ENCODE measurements at places on chromosomes 4 and X. TPM values are rescaled to one million over a fixed set of nuclear protein-coding genes. Genes with fewer than 3 reads are reported as not detected.

DNA sequence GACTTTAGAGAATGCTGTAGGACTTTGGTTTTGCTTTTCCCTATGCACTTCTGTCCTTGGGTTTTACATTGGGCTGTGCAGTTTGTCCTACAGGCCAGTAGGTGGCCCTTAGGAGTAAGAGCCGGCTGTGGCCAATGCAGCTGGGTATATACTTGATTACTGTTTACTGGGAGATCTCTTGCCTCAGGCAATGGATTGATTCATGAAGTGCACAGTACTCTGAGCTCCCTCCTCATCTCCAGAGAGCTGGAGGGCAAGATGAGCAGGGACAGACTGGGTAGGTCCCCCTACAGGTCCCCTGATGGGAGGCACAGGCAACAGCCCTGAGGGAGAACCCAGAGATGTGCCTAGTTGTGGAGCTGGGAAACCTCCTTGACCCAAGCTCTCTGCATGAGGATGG is 103.8 kb upstream of the QRFPR start:
- H3K36me3 ChIP-seq = no peaks in the 10 kb centered on the region
- no peak overlapping the region for H3K4me3 ChIP-seq
- H3K4me1 ChIP-seq = no peaks in the 10 kb centered on the region
- no peaks in the 10 kb centered on the region for H3K27me3 ChIP-seq

GAB3 gene
- 1.0 TPM for total RNA-seq

DNA sequence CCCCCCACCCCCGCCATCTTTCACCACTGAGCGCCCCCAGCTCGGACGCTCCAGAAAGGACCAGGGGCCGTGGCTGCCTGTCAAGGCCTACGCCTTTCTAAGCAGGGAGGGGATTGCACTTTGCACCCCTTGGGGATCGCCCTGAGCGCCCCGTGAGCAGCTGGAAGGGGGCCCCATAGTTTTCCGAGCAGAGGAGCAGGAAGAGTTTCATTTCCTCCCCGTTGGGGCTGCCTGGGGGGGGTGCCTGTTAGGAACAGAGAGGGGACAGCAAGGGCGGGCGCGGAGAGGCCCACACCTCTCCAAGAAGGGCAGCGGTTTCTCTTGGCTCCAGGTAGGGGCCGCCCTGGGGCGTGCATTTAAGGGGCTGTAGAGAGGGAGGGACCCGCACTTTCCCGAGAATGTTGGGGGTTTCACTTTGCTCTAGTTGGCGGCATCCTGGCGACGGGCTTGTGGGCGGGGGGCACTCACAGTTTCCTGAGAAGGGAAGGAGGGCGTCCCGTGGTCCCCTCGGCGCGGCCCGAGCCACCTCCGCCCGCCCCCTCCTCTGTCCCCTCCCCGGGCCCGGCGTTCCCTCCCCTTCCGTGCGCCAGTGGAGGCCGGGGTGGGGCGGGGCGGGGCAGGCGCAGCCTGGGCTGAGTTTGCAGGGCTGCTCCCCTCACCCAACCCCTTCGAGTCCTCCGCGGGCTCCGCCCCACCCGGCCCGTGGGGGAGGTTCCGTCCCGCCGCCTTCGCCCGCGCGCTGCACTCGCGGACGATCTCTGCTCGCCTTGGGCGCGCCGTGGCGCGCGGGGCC is 82.3 kb upstream of the CD99 start:
- peaks cover 25% of the 10 kb centered on the region for H3K36me3 ChIP-seq
- peak overlapping the region; percentile 90 for H3K27ac ChIP-seq
- H3K4me3 ChIP-seq = peak overlapping the region; percentile 88
- H3K27me3 ChIP-seq = no peaks in the 10 kb centered on the region
- H3K4me1 ChIP-seq = peaks cover 30% of the 10 kb centered on the region

MSMO1 gene
- total RNA-seq = 86.8 TPM

- no peak for DNase-seq
- H3K4me1 ChIP-seq = no peaks in the 10 kb centered on the region
- no peak overlapping the region for H3K4me3 ChIP-seq
- H3K36me3 ChIP-seq = peaks cover 37% of the 10 kb centered on the region
- no peak overlapping the region for H3K27ac ChIP-seq
- no peaks in the 10 kb centered on the region for H3K27me3 ChIP-seq
These were observed 84.3 kb upstream of the PGRMC2 start for GRCh38 chr4:128371876-128372275.

- no peak overlapping the region for H3K27ac ChIP-seq
- no peak for DNase-seq
- no peak overlapping the region for H3K4me3 ChIP-seq
- H3K36me3 ChIP-seq = peaks cover 5% of the 10 kb centered on the region
- no peaks in the 10 kb centered on the region for H3K27me3 ChIP-seq
- peaks cover 6% of the 10 kb centered on the region for H3K4me1 ChIP-seq
These were observed 121.6 kb upstream of the FAT1 start for GRCh38 chr4:186845137-186845842.

- DNase-seq = no peak
- no peak overlapping the region for H3K4me3 ChIP-seq
- H3K27me3 ChIP-seq = no peaks in the 10 kb centered on the region
These were observed 35.7 kb downstream of the APOO start for GRCh38 chrX:23871905-23872546.

TLR10 gene
- 0.30 TPM for total RNA-seq

GRCh38 chr4:41658163-41658562 is 90.4 kb downstream of the PHOX2B start:
- H3K4me1 ChIP-seq = peaks cover 9% of the 10 kb centered on the region
- H3K27me3 ChIP-seq = no peaks in the 10 kb centered on the region
- H3K4me3 ChIP-seq = no peak overlapping the region
- DNase-seq = no peak
- no peak overlapping the region for H3K27ac ChIP-seq
- no peaks in the 10 kb centered on the region for H3K36me3 ChIP-seq

- no peaks in the 10 kb centered on the region for H3K36me3 ChIP-seq
- peaks cover 21% of the 10 kb centered on the region for H3K4me1 ChIP-seq
- H3K27me3 ChIP-seq = no peaks in the 10 kb centered on the region
- no peak overlapping the region for H3K4me3 ChIP-seq
- DNase-seq = no peak
These were observed 491.1 kb downstream of the PACRGL start for GRCh38 chr4:21191317-21191716.

GRCh38 chr4:148056879-148057278 is 325.0 kb downstream of the ARHGAP10 start:
- peak; percentile 47 for DNase-seq
- H3K36me3 ChIP-seq = no peaks in the 10 kb centered on the region
- no peaks in the 10 kb centered on the region for H3K27me3 ChIP-seq
- no peak overlapping the region for H3K27ac ChIP-seq
- no peak overlapping the region for H3K4me3 ChIP-seq

DNA sequence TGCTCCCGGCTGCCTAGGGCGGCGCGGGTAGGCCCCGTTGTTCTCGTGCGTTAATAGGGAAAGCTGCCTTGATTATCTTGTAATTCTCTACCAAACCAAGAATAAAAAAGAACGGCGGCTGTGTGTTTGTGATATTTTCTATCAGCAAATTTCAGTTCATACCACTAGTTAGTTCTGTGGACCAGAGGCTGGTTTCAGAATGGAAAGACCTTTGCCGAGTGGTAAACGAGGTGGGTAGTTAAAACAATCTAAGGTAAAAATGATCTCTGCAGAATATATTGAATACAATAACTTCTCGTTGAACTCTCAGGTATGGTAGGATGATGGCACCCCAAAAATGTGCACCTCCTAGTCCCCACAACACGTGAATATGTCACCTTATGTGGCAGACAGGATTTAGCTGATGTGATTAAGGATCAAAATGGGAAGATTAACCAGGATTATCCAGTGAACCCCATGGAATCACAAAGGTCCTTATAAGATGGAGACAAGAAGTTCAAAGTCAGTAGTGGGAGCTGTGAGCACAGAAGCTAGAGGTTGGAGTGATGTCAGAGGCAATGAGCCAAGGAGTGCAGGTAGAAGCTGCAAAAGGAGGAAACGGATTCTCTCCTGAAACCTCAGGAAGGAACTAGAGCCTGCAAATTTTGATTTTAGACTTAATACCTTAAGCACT is 574 bp upstream of the CFAP97 start:
- peaks cover 36% of the 10 kb centered on the region for H3K4me1 ChIP-seq
- H3K4me3 ChIP-seq = peak overlapping the region; percentile 62
- peaks cover 43% of the 10 kb centered on the region for H3K27me3 ChIP-seq
- no peak overlapping the region for H3K27ac ChIP-seq

C4orf36 gene
- total RNA-seq = 0.73 TPM

DNA sequence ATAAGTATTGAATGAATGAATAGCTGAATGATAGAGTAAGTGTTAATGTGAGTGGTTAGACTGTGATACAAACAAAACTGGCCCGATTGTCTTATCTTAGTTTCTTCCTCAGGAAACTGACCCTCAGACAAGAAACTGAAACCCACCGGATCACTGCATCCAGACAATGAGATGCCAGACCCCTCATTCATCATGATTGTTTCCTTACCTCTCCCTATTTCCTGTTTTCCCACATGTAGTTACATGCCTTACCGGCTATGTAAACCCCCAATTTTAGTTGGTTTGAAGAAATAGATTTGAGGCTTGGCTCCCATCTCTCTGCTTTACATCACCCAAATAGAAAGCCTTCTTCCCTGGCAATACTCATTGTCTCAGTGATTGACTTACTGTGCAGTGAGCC is 218.9 kb upstream of the PPP1R2C start:
- DNase-seq = no peak
- H3K4me1 ChIP-seq = peaks cover 24% of the 10 kb centered on the region
- H3K27ac ChIP-seq = no peak overlapping the region

RPS6KA3 gene
- 14.6 TPM for total RNA-seq

GLRA3 gene
- total RNA-seq = 0.11 TPM

DNA sequence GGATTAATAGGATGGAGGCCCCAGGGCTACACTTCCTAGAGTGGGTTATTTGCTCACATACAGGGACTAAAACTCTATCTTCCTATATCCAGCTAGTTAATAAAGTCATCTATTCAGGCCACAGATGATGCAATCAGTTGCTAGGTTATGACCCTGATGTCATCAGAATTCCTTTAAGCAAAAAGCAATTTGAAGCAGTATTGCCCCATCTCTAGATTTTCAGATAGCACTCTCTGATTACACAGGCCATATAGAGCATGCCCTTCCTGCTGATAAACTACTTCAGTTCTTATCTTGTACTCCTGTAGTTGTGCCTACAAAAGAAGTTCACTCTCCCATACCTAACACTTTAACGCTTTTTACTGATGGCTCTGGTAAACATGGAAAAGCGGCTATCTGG is 84.8 kb downstream of the TMEM144 start:
- H3K27ac ChIP-seq = no peak overlapping the region
- no peaks in the 10 kb centered on the region for H3K4me1 ChIP-seq
- H3K4me3 ChIP-seq = no peak overlapping the region
- no peaks in the 10 kb centered on the region for H3K27me3 ChIP-seq
- DNase-seq = no peak

DNA sequence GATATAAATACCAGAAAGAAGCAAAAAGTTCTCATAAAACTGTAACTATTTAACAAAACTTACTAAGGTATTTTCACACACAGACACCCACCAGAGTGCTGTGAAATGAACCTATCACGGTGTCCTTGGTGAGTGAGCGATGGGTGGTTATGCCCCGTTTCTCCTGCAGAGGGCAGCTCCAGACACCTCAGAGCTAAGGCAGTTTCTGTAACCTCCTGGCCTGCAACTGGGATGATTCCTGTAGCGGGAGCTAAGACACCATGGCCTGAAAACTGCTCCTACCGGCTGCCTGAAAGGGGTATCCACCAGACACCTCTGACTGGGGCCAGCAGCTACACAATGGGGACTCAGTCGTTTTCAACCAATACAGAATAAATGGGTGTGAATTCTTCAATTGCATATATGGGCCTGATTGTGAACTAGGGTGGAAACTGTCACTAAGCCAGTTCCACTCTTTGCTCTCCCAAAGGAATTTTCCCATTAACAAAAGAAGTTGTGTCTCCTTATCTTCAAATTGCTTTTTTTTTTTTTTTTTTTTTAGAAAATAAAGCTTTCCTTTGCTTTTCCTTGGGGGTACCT is 2375.8 kb upstream of the TENM3 start:
- no peaks in the 10 kb centered on the region for H3K27me3 ChIP-seq
- H3K4me3 ChIP-seq = no peak overlapping the region
- peak; percentile 89 for DNase-seq
- no peaks in the 10 kb centered on the region for H3K4me1 ChIP-seq
- H3K27ac ChIP-seq = no peak overlapping the region
- H3K36me3 ChIP-seq = no peaks in the 10 kb centered on the region

CLDN34 gene
- total RNA-seq = 0.52 TPM

DNA sequence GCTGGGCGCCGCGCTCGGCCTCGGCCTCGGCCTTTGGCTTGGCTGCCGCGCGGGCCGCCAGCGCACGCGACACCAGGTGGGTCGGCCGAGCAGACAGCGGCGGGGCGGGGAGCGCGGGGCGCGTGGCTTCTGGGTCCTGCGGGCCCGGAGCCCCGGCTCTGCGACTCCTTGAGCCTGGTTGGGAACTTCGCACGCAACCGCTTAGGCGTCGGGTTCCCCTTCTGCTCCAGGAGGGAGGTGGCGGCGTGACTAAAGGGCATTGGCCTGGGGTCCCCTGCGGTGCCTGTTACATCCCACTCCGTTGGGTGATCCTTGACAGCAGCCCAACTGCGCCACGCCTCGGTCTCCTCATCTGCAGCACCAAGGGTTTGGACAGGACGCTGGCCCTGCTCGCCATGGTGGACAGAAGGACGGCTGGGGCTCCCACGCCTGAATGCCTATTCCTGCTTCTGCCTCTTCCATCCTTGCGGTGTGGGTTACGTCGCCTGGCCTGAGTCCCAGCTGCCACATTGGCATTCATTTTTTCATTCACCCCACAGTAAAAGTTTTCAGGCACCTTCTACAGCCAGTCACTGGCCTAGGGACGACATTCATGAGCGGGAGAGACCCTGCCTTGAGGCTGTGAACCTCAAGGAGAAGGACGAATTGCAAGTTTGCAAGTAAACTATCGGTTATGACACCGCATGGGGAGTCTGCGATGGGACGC is 631 bp downstream of the EVC start:
- H3K4me1 ChIP-seq = peaks cover 19% of the 10 kb centered on the region
- no peak overlapping the region for H3K27ac ChIP-seq
- H3K4me3 ChIP-seq = peak overlapping the region; percentile 72
- peaks cover 13% of the 10 kb centered on the region for H3K36me3 ChIP-seq
- DNase-seq = peak; percentile 49

- H3K4me1 ChIP-seq = peaks cover 3% of the 10 kb centered on the region
- H3K36me3 ChIP-seq = no peaks in the 10 kb centered on the region
- H3K27ac ChIP-seq = no peak overlapping the region
- DNase-seq = no peak
These were observed 786 bp upstream of the MAGEH1 start for GRCh38 chrX:55451141-55451540.

DNA sequence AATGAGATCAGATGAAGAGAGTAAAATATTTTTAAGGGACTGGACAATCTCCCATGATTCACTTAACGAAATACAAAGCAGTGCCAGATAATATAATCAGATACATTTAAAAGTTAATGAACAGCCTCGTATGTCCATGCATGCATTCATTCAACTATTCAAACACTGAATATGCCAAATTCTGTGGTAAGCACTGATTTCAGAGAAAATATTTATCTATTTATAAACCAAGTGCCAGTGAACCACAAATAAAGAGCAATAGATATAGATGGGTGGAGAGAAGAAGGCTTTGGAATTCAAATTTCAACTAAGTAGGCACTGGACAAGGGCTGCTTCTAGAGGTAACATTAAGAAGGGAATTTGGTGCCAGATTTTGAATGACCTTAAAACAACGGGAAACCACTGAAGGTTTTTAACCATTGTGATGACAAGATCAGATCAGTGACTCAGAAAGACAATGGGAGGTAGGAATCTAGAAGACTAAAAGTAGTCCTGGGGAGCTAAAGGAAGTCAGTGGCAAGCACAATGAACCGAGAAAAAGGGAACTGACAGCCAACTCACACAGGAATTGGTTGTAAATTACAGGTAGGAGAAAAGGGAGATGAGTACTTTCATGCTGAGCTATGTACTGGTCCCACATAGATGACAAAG is 14.2 kb downstream of the ELOVL6 start:
- H3K4me1 ChIP-seq = peaks cover 37% of the 10 kb centered on the region
- no peaks in the 10 kb centered on the region for H3K27me3 ChIP-seq
- no peak for DNase-seq

GRCh38 chrX:154727871-154728270 is 23.0 kb downstream of the GAB3 start:
- DNase-seq = no peak
- H3K36me3 ChIP-seq = no peaks in the 10 kb centered on the region
- H3K4me1 ChIP-seq = peaks cover 5% of the 10 kb centered on the region
- H3K27me3 ChIP-seq = no peaks in the 10 kb centered on the region
